ENCODE measurements at places on chromosomes 16 and 17.
A peak's percentile ranks its signal among the peaks of the same experiment; 100 is the strongest.

- DNase-seq = no peak
These were observed 1.1 kb upstream of the PRPSAP1 start for GRCh38 chr17:76354747-76355310.

GRCh38 chr17:81298991-81299738 lies 4.1 kb upstream of the SLC38A10 start:
- DNase-seq = no peak

GRCh38 chr16:15597822-15598647 lies 44.9 kb downstream of the MARF1 start:
- no peak for DNase-seq

DNA sequence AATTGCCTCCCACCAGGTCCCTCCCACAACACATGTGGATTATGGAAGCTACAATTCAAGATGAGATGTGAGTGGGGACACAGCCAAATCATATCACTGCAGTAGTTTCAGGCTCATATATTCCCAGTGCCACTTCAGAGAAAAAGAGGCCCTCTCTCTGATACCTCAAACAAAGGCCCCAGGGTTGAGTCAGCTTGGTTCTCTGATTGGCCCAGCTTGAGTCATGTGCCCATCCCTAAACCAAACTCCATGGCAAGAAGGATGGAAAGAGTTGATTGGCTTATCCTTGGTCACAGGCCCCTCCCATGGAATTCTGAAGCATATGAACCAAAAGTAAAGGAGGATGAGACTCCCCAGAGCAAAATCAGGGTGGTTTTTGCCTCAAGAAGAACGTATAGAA lies 75.9 kb upstream of the IRX6 start:
- DNase-seq = no peak

- no peak for DNase-seq
These were observed 792 bp downstream of the TMEM231 start for GRCh38 chr16:75555213-75555706.

- DNase-seq = no peak
These were observed 188.6 kb upstream of the PSMD7 start for GRCh38 chr16:74107795-74108610.

DNA sequence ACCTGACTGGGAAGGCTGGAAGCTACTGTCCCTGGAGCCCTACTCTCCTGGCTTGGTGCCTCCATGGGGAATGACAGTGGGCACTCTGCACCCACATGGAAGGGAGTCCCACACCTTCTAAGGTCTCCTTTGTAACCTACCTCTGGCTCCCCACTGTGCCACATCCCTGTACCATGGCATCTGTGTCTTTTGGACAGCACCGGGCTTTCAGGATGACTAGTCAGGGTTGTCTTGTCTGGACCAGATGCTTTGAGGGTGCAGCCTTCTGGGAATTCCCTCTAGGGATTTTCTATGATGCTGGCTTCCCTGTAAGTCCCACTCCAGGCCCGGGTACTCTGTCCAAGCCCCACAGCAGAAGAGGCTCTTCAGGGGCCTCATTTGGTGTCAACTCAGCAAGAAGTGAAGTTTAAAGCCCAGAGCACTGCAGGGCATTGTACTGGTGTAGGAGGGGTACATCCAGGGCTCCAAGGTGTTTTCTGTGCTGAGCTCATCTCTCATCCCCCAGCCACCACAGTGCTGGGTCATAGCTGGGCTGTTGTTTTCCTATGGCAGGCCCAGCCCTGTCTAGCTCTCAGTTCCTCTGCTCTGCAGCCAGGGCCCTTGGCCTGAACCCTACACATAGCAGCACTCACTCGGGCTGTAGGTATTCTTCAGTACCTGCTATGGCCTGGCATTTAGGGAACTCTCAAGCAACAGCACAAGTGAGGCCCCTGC lies 255.3 kb downstream of the CPPED1 start:
- DNase-seq = no peak

- DNase-seq = no peak
These were observed 28.0 kb downstream of the ZCCHC14 start for GRCh38 chr16:87464691-87465300.

- DNase-seq = peak; percentile 51
These were observed at the start of gene CHRNE for GRCh38 chr17:4903051-4903818. Gene CHRNE (minus strand): TSS chr17:4903098. CDS start chr17:4903063, 35 bp downstream.

GRCh38 chr16:68643847-68644246 lies 1.3 kb upstream of the CDH3 start:
- DNase-seq = no peak

GRCh38 chr17:42283241-42284023 lies 4.9 kb upstream of the STAT5A start:
- DNase-seq = no peak

DNA sequence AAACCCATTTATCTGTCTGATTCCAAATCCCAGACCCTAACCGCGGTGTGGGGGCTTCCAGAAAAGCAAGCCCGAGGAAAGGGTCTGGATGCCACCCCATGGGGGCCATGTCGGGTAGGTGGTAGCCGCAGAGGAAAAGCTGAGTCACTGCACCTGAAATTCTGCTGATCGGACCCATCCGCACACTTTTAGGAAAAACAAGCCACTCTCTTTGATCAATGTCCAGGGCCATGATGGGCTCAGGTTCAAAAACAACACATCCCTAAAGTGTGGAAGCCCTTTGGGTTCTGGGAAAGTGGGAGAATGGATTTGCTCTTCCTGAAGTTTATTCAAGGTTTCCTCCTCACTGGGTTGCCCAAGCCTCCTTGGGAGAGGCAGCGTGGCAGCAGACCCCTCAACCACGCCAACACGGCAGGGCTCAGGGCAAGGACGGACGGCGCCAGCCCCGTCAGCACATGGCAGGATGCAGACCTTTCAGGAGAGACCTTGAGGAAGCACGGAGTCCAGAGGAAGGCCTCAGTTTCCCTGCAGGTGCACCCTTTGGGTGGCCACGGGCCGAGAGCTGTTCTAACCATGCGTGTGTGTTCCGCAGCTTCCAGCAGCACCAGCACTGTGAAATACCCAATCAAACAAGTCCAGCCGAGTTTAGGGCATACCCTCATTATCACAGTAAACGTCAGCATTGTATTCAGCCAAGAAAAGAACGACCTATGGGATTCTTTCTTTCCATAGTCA lies 367.0 kb downstream of the FOXL1 start:
- DNase-seq = no peak

DNA sequence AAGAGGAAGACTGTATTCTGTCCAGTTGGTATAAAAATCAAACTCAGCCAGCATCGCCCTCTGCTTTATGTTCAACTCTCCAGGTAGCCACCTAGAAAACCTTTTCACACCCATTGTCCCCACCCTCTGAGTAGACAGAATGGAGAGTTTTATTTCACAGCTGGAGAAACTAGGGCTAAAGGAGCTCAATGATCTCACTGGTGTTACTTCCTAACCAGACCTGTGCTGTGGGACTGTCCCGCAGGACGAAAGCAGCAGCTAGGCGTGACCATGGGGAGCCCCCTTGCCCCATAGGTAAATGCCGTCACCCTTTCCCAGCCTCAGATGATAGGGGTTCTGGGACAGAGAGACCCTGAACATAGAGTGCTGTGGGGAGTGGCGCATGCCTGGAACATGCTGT lies 67.7 kb downstream of the CYLD start:
- no peak for DNase-seq

GRCh38 chr16:8194794-8195193 lies 395.5 kb downstream of the TMEM114 start:
- DNase-seq = no peak

- no peak for DNase-seq
These were observed 18.2 kb upstream of the ROGDI start for GRCh38 chr16:4820652-4821051.

GRCh38 chr17:157901-158300 lies 20.5 kb downstream of the SCGB1C2 start:
- no peak for DNase-seq

- no peak for DNase-seq
These were observed 205.4 kb upstream of the HS3ST3A1 start for GRCh38 chr17:13807103-13807502.

GRCh38 chr16:88727871-88728270 lies 21.6 kb downstream of the CTU2 start:
- DNase-seq = no peak

DNA sequence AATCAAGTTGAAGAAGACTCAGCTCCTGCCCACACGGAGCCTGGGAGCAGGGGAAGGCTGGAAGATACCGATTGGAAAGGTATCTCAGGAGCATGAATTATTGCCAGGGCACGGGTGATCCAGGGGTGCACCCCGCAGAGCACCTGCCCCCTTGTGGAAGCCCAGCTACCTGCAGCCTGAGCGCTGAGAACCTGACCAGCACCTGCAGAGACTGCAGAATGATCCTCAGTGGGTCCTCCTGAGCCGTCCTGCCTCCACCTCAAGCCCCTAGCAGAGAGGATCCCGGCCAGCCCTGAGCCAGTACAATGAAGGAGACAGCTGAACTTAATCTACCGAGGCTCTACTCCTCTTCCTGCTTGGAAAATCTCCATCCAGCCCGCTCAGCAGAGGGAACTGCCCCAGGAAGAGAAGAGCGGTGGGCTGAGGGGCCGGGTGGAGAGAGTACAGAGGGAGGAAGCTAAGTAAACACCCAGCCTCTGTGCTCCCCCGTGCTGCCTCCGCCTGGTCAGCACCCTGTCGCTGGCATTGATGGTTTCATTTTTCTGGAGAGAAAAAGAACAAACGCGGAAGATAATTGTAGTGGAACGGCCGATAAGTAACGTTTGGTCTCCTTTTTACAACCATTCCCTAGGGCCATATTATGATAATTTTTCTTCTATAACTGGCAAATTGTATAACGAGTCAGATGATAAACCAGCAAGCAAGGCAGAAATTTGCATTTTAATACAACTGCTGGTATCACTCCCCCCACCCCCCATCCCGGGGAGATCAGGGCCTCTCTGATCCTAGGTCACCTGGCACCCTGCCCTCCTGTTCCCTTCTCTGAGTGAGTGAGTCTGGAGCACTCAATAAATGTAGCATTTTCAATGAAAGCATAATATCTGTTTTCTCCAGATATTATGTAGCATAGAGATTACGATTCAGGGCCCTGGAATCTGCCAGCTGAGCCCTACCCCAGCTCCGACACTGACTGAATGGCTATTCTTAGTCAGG lies 204.5 kb upstream of the RPL38 start:
- peak; percentile 16 for DNase-seq

DNA sequence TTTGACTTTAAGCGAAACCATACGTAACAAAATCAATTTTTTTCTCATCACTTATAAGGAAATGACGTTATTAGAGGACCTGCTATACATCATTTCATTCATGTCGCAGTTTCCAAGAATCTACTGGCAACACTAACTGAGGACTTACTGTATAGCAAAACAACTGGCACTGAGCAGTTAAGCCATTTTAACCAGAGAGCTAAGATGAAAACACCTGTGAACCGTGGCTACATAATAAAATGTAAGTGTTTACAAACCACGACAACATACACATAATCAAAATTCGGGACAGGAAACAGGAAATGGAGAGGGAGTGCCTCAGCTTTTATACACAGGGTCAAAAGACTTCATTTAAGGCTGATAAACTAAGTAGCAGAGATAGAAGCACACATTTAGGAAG lies 29.5 kb downstream of the METTL16 start:
- DNase-seq = no peak

DNA sequence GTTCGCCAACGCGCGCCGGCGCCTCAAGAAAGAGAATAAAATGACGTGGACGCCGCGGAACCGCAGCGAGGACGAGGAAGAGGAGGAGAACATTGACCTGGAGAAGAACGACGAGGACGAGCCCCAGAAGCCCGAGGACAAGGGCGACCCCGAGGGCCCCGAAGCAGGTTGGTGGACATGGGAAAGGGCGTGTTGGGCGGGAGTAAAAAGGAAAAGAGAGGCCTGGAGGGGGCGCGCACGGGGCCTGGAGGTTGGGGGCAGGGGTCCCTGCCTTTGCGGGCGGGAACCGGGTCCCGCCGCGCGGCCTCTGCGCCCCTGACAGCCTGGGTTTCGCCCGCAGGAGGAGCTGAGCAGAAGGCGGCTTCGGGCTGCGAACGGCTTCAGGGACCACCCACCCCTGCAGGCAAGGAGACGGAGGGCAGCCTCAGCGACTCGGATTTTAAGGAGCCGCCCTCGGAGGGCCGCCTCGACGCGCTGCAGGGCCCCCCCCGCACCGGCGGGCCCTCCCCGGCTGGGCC lies 2.1 kb downstream of the IRX5 start:
- DNase-seq = no peak

DNA sequence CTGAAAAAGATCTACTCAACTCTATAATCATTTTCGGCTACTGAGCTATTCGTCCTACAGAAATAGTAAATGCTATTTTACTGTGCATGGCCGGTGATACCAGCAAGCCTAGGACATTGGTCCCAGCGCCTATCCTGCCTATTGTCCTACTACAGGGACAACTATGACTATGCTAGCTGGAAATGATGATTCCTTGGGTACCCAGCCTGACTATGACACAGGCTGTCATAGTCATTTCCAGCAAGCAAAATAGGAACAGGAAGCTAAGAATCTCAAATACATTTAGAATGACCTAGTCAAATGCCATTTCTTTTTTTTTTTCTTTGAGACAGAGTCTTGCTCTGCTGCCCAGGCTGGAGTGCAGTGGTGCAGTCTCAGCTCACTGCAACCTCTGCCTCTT lies 33.7 kb upstream of the HSBP1 start:
- DNase-seq = no peak

DNA sequence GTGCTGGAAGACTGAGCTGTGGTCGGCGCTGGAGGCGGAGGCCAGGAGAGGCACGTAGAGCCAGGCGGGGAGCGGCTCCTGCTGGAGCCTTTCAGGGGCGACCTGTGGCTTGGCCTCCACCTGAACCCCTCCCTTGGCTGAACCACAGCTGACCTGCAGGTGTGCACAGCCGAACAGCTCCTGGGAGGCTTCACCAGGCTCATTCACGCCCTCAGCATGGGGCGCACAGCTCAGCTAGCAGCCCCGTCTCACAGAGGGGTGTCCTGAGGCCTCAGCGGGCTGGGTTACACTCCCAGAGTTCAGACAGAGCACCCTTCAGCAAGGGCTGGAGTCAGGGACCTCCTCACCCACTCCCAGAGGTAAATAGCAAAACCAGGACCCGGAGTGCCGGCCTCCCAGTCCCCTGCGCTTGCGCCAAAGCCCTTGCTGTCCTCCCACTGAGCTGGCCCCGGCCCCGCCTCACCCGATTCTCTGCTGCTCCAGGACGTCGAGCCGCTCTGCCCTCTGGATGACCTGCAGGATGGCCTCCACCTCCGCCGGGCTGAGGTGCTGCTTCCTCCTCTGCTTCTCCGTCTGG lies 31.7 kb downstream of the RPH3AL start:
- DNase-seq = no peak

DNA sequence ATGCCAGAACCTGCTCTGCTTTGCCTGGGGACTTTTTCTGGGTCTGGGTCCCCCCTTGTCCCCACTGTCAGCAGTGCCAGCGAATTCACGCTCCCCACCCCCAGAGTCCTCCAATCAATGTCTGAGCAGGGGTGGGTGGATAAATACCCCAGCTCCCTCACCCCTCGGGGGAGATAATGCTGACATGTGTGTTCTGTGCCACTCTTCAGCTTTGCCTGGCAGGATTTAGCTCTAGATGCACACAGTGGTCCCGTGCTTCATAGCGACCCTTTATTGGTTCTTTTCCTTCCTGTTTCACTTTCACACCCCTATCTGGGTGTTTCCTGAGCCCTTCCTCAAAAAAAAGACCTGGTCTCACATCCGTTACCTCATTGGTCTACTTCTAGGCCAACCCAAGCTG lies 277.0 kb downstream of the NPIPA8 start:
- no peak for DNase-seq

Data from activated CD8-positive, alpha-beta memory T cell treated with anti-CD3 and anti-CD28 coated beads for 4 hours (primary cell).